ENCODE measurements at places on chromosomes 12 and 14.

DNA sequence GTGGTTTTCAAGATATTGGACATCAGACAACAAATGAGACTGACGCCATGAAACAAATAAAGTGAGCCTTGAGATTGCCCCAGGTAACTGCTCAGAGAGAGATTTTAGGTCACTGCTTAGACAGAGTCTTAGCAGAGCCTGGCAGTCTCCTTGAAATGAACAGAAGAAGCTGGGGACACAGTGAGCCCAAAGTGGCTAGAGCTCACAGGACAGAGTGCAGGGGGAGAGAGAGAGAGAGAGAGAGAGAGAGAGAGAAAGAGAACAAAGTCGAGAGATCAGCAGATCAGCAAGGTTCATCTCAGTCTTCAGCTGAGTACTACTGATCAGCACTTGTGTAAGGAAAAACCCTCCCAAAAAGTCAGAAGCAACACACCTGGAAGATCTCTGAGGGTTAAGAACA, 147.4 kb downstream of the RMST start:
- no peak for DNase-seq

- no peak for DNase-seq
Measured at GRCh38 chr12:9711664-9712063, 21.2 kb downstream of the CLECL1 start.

DNA sequence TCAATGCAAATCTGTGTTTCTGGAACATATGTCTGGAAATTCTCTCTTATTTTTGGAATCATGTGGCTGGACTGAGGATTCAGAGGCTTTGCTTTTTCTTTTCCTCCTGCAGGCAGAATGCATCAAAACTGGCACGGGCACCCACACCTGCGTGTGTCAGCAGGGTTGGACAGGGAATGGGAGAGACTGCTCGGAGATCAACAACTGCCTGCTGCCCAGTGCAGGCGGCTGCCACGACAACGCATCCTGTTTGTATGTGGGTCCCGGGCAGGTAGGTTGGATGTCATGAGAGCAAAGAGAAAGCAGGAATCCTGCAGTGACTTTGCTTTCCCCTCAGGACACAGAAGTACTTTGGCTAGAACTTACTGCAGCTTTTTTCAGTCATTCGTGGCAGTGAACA, 90.3 kb downstream of the STAB2 start:
- no peak for DNase-seq

DNA sequence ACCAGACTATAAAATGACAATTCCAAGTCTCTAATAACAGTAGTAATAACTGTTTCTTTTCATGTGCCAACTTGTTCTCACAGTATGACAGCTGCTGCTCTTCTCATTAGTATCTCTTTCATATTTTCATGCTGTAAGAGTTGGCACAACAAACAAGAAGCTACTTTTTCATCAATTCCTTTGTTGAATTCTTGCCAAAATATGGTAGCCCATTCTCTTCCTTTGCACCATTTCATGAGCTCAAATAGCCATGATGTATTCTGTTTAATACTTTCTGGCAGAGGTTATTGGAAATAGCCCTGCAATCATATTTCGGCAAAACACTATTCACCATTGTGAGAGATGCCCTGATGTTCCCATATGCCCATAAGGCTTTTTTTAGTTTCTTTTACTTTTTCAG, 1100.7 kb downstream of the TRHDE start:
- no peak for DNase-seq

GRCh38 chr12:57247041-57247440, 3.9 kb downstream of the STAC3 start:
- DNase-seq, result no peak

DNA sequence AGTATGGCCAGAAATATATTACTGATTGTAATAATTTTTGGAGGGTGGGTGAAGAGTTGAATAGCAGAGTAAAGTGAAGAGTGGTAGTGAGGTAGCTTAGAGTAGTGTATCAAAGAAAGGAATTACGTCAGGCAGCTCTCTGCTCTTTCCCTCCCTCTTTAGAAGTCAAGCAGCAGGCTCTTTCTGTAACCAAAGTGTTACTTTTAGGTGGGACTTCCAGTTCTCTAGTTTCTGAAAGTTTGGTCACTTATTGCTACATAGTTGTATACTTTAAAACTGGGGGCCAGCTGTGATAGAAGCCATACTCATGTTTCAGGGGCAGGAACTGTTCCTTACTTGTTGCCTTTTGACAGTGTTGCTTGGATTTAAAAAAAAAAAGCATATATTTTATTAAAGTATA, 30.6 kb downstream of the ATF7IP start:
- no peak for DNase-seq

DNA sequence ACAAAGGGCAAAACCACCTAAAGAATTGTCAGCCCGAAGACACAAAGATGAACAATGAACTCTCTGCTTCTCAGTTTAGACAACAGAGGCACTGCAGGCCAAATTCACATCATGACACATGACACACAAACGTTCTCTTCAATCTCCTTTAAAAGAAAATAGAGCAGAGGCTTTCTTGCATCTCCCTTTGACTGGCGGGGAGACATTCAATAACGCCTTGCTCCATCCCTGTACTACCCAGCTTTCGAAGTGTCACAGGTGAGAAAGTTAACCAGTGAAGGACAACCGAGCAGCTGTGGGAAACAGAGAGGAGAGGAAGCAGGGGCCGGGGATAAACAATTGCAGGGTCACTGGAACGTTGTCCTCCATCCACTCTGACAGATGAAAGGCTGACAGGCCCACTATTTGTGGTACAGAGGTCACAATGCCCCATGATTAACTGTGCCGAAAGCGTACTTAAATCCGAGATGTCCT, 130.8 kb downstream of the PHLDA1 start:
- DNase-seq, result no peak

DNA sequence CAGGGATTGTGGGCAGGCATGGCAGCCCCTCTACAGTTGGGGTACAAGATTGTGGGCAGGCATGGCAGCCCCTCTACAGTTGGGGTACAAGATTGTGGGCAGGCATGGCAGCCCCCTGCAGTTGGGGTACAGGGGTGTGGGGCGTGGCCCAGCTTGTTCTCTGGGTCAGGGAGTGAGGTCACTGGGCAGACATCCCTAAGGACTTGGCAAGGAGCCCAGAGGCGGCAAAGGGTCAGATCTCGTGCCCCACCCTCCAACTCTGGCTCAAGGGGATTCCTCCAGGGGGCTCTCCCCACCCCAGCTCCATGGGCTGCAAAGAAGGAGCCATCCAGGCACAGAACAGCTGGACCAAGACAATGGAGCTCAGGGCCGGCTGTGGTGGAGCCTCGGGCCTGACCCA, 25.8 kb upstream of the NUDT14 start:
- DNase-seq, result no peak

GRCh38 chr12:84150201-84150600, 762.4 kb downstream of the SLC6A15 start:
- DNase-seq, result no peak
